ENCODE measurements at places on chromosomes 1 and 21. TPM values are rescaled to one million over a fixed set of nuclear protein-coding genes. Genes with fewer than 3 reads are reported as not detected.

The SYTL1 gene
- total RNA-seq = 64.8 TPM

The INSRR gene
- total RNA-seq = not detected

The SLC2A5 gene
- 0.61 TPM for total RNA-seq

The LCE3E gene
- total RNA-seq = not detected

The ZYG11A gene
- total RNA-seq = not detected

The TNNT2 gene
- 0.37 TPM for total RNA-seq

The UMODL1 gene
- not detected for total RNA-seq

The S100A14 gene
- total RNA-seq = 332 TPM

The NR5A2 gene
- not detected for total RNA-seq

DNA sequence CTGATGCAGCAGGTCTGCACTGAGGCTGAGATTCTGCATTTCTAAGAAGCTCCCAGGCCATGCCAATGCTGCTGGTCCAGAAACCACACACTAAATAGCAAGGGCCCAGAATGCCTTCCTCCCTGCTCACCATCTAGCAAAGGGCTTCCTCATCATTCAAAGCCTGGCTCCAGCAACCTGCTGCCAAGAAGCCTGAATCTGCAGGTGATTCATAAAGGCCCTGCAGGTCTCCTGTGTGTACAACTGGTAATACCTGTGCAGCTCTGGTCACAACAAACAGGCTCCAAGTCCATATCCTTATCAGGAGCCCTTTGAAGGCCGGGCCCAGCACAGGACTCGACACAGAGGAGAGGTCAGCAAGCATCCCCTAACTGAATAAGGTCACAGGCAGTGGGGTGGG is 26.7 kb downstream of the GLIS1 start:
- peak; percentile 7 for DNase-seq

DNA sequence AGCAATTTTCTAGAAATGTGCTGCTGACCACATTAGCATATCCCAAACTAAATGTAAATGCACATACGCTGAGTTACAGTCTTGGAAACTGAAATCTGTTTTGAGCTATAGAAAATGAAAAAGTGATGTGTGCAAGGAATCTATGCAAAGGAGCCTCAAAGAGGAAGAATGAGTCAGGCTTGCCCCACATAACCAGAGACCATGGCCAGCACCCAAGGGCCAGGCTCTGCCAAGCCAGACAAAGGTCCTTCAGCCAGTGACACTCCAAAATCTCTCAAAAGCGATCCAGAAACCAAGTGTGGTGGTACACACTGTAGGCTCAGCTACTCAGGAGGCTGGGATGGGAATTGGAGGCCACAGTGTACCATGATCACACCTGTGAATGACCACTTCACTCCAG is 195.2 kb downstream of the TOMM20 start:
- peak; percentile 82 for DNase-seq

GRCh38 chr1:4210043-4210442 is 310.0 kb upstream of the C1orf174 start:
- DNase-seq = no peak

DNA sequence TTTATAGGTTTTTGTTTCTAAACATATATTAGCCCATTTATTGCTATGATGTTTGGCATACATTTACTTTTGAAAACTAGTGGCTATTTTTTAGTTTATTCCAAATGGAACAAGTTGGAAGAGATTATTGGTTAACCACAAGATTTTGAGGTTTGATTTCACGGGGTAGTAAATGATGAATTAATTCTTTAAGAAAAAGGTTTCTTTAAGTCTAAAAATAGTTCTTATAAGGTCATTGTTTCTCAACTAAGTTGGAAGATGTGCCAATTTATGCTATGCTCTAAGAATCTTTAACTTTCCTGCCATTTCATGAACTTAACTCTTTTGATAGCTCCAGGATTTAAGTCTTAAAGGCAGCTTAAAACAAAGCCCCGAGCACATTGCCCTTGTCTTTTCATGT is 183.8 kb downstream of the LMO4 start:
- DNase-seq = no peak

GRCh38 chr1:75129983-75130789 is 4.0 kb upstream of the LHX8 start:
- no peak for DNase-seq

DNA sequence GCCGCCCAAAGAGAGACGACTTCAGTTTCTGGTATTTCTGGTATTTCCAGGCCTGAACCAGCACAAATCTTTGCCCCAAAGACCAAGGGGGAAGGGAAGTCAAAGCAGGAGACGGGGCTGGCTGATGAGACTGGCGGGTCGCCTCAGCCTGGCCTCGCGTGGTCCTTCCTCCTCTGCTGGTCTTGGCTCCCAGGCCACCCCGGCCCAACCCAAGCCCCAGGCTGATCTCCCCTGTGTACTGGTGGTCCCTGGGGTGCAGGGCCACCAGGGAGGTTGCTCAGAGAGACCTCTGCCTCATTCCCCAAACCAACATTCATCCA is 19.9 kb downstream of the WNT4 start:
- DNase-seq = no peak

GRCh38 chr1:212495766-212496494 is 63.2 kb downstream of the NENF start:
- DNase-seq = no peak

- DNase-seq = peak; percentile 80
Observed at GRCh38 chr21:16587681-16588375, 858.0 kb downstream of the USP25 start.

GRCh38 chr1:83834621-83835264 is 164.2 kb downstream of the TTLL7 start:
- DNase-seq = peak; percentile 45

- no peak for DNase-seq
Observed at GRCh38 chr1:170664828-170665612, 1.1 kb downstream of the PRRX1 start.

DNA sequence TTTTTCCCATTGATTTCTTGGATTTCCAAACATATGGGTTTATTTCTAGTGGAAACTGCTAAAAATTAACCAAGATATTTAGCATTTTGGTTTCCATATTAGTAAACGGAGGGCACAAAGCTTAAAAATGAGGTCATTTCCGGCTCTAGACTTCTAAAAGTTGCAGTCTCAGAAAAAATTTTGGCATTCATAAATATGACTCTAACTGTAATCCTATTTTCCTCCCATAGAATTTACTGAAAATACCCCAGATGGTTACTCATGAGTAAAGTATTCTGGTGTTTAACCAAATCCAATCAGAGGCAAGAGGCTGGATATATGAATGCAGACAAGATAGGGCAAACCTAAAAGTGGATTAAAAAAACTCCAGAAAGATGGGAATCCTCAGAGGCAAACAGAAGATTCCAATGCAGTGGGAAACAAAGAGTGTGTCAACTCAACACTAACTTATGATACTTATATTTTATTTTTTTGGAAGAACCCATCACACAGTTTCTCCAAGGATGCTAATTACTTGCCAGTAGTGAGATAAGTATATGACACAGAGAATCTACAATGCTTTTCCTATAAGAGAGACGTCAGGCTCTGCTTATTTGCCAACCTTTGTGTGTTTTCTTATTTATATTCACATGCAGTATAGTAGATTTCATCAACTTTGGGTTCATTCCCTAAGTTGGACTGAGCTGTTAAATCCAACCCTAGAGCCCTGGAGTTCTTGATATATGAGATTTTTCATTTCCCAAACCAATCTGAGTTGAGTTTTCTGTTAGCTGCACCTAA is 90.1 kb upstream of the BCL10 start:
- peak; percentile 40 for DNase-seq

DNA sequence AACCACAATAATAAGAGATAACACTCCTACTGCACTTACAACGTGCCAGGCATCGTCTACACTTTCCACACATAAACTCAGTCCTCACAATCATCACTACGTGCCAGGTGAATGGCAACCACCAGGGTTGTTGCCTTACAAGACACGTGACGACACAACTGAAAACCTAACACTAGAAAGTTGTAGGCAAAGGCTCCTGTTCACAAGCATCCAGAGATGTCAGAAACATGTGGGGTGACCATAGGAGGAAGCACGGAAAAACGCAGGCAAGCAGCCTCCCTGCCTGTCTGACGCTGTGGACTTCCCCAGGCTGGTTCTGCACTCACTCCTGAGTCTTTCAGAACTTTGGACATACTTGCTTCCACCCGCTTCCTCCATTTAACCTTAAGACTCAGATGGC is 7.0 kb downstream of the CAPZB start:
- DNase-seq = no peak

DNA sequence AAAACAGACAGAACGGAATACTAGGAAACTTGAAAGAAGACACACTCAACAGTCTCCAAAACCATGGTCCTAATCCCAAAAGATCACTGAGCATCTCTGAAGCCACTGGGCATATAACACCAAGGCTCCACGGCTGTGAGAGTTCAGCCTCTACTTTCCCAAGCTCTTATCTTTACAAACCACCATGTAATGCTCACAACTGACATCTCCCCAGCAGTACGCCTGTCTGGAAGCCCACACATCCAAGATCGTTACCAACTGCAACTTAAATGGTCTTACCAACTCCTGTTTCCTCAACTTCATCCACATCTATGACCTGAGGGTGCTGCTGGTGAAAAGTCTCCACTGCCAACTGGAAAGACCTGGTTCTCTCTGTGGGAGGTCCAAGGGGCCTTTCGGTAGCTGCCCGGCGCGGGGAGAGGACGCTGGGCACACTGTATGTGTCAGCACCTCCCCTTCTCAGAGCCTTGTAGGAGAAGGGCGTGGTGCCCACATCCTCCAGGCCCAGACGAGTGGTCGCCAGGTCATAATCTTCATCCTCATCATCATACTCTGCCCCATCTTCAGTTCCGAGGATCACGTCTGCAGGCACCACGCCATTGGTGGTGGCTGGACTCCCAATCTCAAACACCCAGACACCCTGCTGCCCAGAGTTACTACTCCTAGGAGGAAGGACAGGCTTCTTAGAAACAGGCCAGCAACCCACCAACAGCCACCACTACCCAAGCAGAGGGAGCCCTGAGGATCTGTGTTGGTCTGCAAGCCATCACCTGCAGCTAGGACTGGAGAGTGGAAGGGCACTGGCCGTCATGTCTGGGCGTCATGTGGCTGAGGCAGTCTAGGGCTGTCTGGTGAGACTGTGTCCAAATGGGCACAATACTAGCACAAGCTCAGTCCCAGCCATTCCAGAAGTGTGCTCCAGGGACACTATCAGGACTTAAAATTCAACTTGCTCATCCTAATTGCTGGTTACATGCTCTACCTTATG is 23.0 kb downstream of the NID1 start:
- no peak for DNase-seq

- peak; percentile 63 for DNase-seq
Observed at GRCh38 chr1:37755290-37755689, 9.6 kb downstream of the EPHA10 start.

Measured in MCF 10A (cell line).